ENCODE measurements at places on chromosomes 4 and X.

- no peak for DNase-seq
These were observed 1049.7 kb downstream of the FAT4 start for GRCh38 chr4:126364311-126364911.

- DNase-seq: no peak
These were observed 21.9 kb downstream of the CXXC4 start for GRCh38 chr4:104472766-104473165.

DNA sequence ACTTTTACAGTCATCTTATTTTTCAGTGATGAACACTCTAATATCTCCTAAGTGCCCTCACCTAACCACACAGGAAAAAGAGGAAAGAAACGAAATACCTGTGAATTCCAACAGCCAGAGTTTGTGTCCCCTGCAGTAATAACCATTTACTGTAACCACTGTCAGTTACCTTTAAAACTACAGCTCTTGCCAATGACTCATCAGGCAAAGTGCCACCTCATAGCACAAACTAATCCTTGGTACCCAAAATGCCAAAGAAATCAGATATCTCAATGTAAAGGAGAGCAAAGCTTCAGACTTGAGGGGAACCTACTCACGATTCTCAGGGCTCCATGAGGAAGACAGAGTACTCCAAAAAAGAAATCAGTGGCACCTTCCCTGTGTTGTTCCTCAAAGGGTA is 146.5 kb downstream of the NDST3 start:
- no peak for DNase-seq

DNA sequence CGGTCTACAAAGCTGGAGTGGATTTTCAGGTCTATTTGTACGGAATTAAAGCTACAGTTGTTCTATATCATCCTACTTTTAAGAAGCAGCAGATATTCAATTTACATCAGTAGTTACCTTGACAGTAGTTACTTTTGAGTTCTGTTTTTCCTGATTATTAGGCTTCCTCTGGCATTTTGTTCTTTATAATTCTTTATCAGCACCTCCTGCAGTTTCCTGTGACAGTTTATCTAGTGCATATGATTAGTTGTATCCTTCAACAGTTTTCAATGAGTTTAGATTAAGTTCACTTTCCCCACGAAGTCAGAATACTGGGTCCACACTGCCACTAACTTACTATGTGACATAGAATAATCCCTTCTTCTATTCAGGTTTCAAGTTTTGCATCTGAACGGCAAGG is 71.7 kb downstream of the IDS start:
- no peak for DNase-seq

DNA sequence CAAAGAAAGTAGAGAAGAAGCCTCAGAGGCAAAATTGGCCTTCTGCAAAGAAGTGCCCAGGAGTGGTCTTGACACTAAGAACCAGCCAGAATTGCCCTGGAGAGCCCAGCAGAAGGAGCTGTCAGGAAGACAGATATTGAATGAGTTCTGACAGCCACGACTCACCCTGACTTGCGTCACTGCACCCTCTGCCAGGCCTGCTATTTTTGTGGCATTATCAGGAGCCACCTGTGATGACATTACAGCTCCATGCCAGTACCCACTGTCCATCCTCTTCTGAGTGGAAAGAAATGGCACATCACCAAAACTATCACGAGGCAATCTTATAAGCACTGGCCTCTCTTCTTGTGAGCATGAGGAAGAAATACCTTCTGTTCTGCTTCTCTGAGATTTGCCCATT is 67.7 kb downstream of the SMIM20 start:
- DNase-seq: no peak

- no peak for DNase-seq
These were observed 34.7 kb upstream of the PLAC1 start for GRCh38 chrX:134692990-134693389.

GRCh38 chr4:185282968-185283367 is 73.6 kb downstream of the SNX25 start:
- no peak for DNase-seq
